ENCODE measurements at places on chromosomes 2 and 18.

GRCh38 chr2:164187121-164187520 lies 434.2 kb downstream of the GRB14 start:
- DNase-seq, result no peak

- no peak for DNase-seq
Measured at GRCh38 chr2:76464310-76464709, 753.6 kb upstream of the GCFC2 start.

- no peak for DNase-seq
Measured at GRCh38 chr2:191951832-191952231, 104.9 kb upstream of the CAVIN2 start.

GRCh38 chr18:79796531-79797405 lies 970 bp upstream of the KCNG2 start:
- no peak for DNase-seq

GRCh38 chr2:159285929-159286708 lies at the start of gene WDSUB1:
WDSUB1 (minus strand) TSS chr2:159286703; CDS start chr2:159283069, 3,634 bp downstream.
- DNase-seq, result peak; percentile 94

DNA sequence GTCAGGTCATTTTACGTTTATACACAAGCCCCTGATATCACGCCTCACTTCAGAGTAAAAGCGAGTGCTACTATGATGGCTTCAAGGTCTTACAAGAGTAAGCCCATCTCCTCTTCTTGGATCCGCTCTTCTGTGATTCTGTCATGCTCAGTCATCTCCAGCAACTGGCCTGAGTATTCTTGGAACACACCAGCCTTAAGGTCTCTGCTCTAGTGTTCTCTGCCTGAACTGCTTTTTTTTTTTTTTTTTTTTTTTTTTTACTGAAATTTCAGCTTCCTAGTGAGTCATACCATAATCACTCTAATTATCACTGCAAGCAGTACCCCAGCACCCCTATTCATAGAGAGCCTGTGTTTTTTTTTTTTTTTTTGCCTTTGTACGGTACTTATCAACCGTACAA lies 1228.9 kb downstream of the CNTNAP5 start:
- DNase-seq, result no peak

All from right kidney (tissue), 9 donors.